ENCODE measurements at places on chromosomes 3 and 15. TPM values are rescaled to one million over a fixed set of nuclear protein-coding genes. Genes with fewer than 3 reads are reported as not detected.

Gene IQCH
- 1.3 TPM for total RNA-seq

DNA sequence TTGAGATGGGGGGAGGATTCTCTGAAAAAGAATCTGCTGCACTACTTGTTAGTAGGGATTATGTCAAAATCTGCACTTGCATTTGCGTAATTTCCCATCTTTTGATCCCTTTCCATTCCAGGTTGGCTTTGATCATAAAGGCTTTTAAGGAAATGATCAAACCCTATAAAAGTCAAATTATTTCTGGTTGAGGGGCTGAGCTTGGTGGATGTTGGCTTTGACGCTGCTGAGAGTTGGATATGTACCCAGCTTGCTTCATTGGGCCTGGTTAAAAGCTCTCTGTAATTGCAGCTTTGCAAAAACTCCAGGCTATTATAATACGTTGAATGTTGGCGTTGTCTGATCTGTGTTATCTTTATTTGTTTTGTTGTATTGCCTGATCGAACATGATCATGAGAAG, 12.0 kb downstream of the LRRC3B start:
- no peaks in the 10 kb centered on the region for H3K4me1 ChIP-seq
- no peak overlapping the region for H3K4me3 ChIP-seq
- no peak overlapping the region for H3K27ac ChIP-seq
- H3K36me3 ChIP-seq = no peaks in the 10 kb centered on the region
- no peak for DNase-seq

Gene NEDD4
- 8.4 TPM for total RNA-seq

Gene MUSTN1
- total RNA-seq = 62.9 TPM

Gene CYP8B1
- total RNA-seq = not detected

DNA sequence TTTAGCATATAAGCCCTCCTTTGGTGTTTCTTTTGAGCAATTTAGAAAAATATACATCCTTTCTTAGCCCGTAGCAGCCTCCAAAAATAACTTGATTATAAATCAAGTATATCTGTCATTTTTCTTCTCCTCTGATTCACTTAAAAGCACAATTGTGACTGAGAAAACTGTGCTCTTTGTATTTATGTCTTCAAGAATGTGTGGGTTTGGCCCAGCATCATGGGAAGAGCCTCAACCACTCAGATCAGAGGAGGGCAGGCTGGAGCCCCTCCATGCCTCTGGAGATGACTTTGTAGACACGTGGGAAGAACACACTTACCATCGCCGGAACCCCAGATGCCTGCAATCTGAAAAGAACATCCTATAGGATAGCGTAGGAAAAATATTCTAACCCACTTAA, 123.8 kb upstream of the FEZF2 start:
- no peaks in the 10 kb centered on the region for H3K4me1 ChIP-seq
- no peak overlapping the region for H3K4me3 ChIP-seq
- no peak overlapping the region for H3K27ac ChIP-seq
- no peaks in the 10 kb centered on the region for H3K27me3 ChIP-seq

Gene QARS1
- total RNA-seq = 215 TPM

GRCh38 chr3:120429921-120430361, 20.9 kb downstream of the FSTL1 start:
- no peak overlapping the region for H3K27ac ChIP-seq
- H3K4me1 ChIP-seq = peaks cover 45% of the 10 kb centered on the region
- H3K36me3 ChIP-seq = no peaks in the 10 kb centered on the region
- H3K27me3 ChIP-seq = no peaks in the 10 kb centered on the region

- no peak overlapping the region for H3K4me3 ChIP-seq
- no peaks in the 10 kb centered on the region for H3K4me1 ChIP-seq
- H3K36me3 ChIP-seq = no peaks in the 10 kb centered on the region
- no peaks in the 10 kb centered on the region for H3K27me3 ChIP-seq
- DNase-seq = no peak
Observed at GRCh38 chr15:59419170-59419569, 18.8 kb upstream of the FAM81A start.

Gene PPP1R14D
- total RNA-seq = 0.34 TPM

Gene TMEM115
- total RNA-seq = 39.8 TPM

Gene CFAP100
- 57.9 TPM for total RNA-seq

DNA sequence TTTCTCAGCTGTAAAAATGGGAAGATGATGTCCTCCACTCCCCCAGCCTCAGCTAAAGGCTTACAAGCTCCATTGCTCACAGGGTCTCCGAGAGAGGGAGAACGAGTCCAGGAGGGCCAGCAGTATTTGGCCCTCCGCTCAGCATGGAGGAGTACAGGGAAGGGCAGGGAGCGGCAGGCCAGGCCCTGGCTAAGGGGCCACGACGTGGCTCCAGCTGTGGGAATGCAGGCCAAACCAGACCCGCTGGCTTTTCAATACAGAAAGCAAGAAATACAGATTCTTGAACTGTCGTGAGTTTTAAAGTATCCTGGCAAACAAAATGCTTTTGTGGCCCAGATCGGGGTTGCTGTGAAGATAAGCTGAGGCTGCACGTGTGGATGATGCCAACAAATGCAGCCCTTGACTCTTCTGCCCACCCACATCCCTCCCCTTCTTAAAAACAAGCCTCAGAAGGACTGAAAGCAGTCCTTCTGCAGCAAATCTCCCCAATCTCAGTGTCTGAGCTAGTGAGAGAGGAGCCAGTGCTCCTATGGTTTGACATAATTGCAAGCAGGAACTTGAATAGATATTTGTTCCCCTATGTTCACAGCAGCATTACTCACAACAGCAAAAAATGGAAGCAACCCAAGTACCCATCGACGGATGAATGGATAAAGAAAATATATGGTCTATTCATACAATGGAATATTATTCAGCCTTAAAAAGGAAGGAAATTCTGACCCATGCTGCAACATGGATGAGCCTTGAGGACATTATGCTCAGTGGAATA, 18.5 kb upstream of the FBLN2 start:
- H3K4me1 ChIP-seq = no peaks in the 10 kb centered on the region
- H3K4me3 ChIP-seq = no peak overlapping the region
- no peak overlapping the region for H3K27ac ChIP-seq
- no peaks in the 10 kb centered on the region for H3K36me3 ChIP-seq

DNA sequence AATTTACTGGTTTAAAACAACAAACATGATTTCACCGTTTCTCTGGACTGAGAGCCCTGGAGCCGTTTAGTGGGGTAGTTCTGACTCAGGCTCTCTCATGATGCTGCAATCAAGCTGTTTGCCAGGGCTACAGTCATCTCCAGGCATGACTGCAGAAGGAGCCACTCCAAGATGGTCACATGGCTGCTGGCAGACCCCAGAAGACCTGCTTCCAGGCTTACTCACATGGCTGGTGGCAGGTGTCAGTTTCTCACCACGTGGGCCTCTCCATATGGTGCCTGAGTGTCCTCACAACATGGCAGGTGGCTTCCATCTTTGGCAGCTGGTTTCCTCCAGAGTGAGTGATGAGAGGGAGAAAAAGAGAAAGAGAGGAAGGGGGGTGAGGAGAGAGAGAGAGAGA, 378.3 kb upstream of the RGMA start:
- H3K4me1 ChIP-seq = no peaks in the 10 kb centered on the region
- no peaks in the 10 kb centered on the region for H3K27me3 ChIP-seq
- no peak overlapping the region for H3K27ac ChIP-seq
- no peak for DNase-seq

- no peaks in the 10 kb centered on the region for H3K4me1 ChIP-seq
- H3K36me3 ChIP-seq = no peaks in the 10 kb centered on the region
- H3K4me3 ChIP-seq = no peak overlapping the region
- H3K27me3 ChIP-seq = no peaks in the 10 kb centered on the region
- H3K27ac ChIP-seq = no peak overlapping the region
Observed at GRCh38 chr15:78397382-78397781, 40.6 kb upstream of the IREB2 start.

- no peak overlapping the region for H3K4me3 ChIP-seq
- H3K4me1 ChIP-seq = peaks cover 64% of the 10 kb centered on the region
- DNase-seq = no peak
Observed at GRCh38 chr3:14441240-14441919, 39.0 kb downstream of the SLC6A6 start.

Gene LRCH3
- 68.1 TPM for total RNA-seq

Gene ARGFX
- total RNA-seq = not detected

Gene KLHL40
- total RNA-seq = not detected

DNA sequence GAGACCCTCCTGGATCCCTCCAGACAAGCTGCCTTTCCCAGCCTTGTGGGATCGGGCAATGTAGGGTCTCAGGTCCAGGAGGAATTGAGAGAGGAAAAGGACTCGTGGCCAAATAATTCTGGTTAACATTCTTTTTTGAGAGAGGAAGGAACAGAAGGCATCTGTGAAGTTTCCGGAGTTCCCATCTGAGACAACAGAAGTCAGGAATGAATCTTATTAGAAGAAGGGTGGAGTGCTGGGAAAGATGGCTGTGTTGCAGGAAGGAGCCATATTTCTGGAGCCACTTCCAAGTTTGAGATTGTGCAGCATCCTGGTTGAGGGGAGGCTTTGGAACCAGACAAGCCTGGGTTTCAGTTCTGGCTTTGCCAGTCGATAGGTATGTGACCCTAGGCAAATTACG, 9.4 kb downstream of the BOC start:
- H3K36me3 ChIP-seq = no peaks in the 10 kb centered on the region
- H3K27ac ChIP-seq = no peak overlapping the region
- peaks cover 8% of the 10 kb centered on the region for H3K4me1 ChIP-seq
- DNase-seq = no peak

GRCh38 chr3:158659454-158660237, 12.8 kb downstream of the LXN start:
- peak overlapping the region; percentile 46 for H3K27ac ChIP-seq
- H3K27me3 ChIP-seq = no peaks in the 10 kb centered on the region
- H3K36me3 ChIP-seq = no peaks in the 10 kb centered on the region
- H3K4me3 ChIP-seq = no peak overlapping the region
- DNase-seq = peak; percentile 40
